PC-9 (cell line): ENCODE measurements at places on chromosomes 12 and 14. TPM values are rescaled to one million over a fixed set of nuclear protein-coding genes. Genes with fewer than 3 reads are reported as not detected.

- DNase-seq: no peak
Measured at GRCh38 chr14:63938198-63939005, 85.6 kb downstream of the SYNE2 start.

DNA sequence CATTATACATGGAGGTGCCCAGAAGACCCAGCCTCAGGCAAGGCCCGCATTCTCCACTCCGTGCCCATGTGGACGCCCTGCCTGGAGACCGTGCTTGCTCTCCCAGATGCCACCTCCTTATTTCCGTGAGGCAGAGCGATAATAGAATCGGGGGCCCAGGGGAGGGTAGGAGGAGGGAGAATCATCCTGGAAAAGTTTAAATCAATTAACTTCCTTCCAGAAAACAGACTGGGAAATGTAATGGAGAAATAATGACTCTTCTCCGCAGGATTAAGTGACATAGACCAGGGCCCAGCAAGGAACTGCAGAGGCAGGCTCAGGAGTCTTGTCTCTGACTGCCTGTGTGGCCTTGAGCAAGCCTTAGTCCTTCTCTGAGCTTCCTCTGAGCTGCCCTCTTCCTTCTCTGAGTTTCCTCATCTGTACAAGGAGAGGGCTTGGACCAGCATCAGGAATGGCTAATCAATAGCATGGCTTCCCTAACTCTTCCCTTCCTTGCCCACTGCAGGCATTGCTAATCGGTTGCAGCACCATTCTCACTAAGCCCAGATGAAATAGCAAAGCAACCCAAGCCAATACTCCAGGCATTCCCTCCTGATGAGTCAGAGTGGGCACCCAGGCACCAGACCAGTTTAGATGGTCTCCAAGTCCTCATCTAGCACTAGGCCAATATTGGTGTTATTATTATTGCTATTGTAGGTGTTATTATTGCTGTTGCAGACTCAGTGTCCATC, 11.3 kb upstream of the FAM222A start:
- no peak for DNase-seq

The NOP9 gene
- total RNA-seq: 24.4 and 31.1 TPM in 2 replicates

DNA sequence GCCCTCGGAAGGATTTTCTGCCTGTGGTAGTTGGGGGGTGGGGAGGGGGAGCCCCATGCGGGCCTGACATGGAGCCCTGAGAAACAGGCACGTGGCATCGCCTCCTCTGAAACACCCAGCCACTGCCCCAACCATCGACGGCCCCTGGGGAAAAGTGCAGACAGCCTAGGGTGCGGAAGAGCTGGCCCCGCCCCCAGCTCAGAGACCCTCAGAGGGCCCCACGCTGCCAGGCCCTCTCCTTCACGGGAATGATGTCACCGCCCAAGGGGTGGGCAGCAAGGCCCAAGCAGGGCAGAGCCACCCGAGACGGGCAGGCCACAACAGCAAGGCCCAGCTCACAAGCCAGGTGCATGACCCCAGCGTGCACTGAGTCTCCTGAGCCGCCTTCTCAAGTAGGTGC, 26.2 kb downstream of the BEGAIN start:
- DNase-seq: no peak

DNA sequence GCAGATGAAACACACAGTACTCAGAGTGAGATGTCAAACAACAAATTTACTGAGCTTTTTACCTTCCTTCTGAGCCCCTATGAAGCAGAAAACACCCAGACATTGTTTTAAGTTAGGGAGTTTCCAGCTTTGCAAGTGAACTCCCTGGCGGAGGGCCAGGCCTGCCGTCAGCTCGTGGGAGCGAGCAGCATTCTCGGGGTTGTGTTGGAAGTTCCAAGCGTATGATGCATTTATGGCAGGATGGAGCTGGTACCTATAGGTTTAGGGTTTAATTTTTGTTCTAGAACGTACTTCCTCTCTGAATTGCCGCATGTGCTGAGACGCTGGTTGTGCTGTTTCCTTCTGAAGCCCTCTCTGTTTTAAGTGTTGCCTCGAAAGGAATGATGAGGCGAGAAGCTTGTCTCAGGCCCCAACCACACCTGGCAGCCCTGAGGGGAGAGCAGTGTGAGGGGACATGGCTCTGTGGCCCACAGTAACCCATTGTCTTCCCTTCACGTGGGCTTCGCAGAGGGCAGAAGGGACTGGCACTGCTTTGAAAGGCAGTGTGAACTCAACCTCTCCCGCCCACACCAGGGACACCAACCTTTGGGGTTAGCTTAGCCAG, 76.6 kb downstream of the SSPN start:
- DNase-seq: no peak

DNA sequence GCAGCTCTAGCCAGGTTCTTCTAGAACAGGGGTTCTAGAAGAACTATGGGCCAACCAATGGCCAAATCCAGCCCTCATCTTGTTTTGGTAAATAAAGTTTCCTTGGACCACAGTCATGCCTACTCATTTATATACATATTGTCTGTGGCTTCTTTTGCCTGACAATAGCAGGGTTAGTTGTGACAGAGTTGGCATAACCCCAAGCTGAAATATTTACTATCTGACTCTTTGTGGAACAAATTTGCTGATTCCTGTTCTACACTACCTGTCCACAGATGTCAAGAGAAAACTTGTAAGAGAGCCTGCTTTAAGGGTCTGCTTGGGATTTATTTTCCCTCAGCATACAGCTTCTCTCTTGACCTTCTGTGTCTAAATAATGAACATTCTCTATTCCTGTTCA, 289.0 kb downstream of the KSR2 start:
- DNase-seq: no peak

GRCh38 chr12:98509063-98509462, 6.3 kb upstream of the TMPO start:
- no peak for DNase-seq

The RIN3 gene
- 13.4 and 14.8 TPM in 2 replicates for total RNA-seq

- no peak for DNase-seq
Measured at GRCh38 chr12:94813314-94813713, 163.0 kb upstream of the TMCC3 start.

GRCh38 chr14:20934148-20934762, 21.0 kb upstream of the RNASE2 start:
- DNase-seq: no peak

- no peak for DNase-seq
Measured at GRCh38 chr12:2323532-2324255, 270.9 kb downstream of the CACNA1C start.

The YLPM1 gene
- total RNA-seq: 146 and 170 TPM in 2 replicates

The C3AR1 gene
- not detected in 2 replicates for total RNA-seq

The C12orf56 gene
- not detected in 2 replicates for total RNA-seq

The MRPL42 gene
- total RNA-seq: 52.8 and 61.0 TPM in 2 replicates

The CCDC177 gene
- total RNA-seq: not detected in 2 replicates

GRCh38 chr12:94590428-94590827, 59.9 kb downstream of the TMCC3 start:
- no peak for DNase-seq

The RNFT2 gene
- 18.6 and 21.1 TPM in 2 replicates for total RNA-seq

DNA sequence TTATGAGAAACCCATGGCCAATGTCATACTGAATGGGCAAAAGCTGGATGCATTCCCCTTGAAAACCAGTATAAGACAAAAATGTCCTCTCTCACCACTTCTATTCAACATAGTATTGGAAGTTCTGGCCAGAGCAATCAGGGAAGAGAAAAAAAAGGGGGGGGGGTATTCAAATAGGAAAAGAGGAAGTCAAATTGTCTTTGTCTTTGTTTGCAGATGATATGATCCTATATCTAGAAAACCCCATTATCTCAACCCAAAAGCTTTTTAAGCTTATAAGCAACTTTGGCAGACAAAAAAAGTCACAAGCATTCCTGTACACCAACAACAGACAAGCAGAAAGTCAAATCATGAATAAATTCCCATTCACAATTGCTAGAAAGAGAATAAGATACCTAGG, 19.5 kb downstream of the GLIPR1L1 start:
- no peak for DNase-seq

The NTF3 gene
- total RNA-seq: not detected in 2 replicates

DNA sequence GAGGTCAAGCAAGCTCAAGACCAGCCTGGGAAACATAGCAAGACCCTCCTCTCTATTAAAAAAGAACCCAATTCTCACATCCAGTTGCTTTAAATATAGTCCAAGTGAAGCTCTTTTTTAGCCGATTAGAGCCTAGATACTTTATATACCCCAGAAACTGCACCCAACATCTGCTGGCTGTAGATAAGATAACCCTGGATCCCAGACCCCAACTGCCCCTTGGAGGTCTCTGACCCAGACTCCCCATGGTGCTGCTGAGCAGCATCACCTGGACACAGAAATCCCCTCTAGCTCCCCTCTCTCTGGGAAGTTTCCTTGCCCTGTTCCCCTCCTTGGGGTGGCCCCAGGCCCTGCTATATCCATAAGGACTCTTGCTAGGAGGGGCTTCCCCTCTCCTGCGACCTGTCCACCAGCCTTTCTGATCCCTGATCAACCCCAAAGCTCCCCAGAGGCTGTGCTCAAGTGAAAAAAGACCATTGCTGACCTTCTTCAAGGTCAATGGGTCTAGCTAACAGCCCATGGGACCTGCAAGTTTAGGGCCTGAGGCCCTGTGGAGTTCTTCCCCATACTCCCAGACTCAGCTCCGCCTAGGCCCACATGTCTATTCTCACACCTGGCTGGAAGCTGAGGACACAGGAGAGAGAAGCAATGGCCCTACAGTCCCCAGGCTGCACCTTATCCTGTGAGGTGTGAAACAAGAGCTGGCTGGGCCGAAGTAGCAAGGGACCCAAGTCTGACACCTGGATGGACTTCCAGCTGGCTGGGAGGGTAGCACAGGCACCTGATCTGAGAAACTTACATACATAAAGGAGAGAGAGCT, 56.2 kb downstream of the ARL6IP4 start:
- DNase-seq: no peak

DNA sequence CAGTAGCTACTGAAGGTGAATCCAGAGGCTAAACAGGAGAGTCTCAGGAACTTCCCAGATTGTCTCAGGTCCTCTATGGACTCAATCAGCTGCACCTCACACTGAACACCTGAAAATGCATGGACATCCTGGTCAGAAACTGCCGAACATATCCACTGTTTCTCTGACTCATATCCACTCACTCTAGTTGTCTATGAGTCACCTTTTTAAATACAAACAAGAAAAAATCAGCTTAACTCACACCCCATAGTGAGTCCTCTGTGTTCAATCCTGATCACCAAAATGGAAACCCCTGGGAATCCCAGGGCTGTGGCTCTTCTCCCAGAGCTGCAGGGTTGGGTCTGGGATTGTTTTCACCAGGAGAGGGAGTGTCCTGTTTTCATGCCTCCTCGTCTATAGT, 556.7 kb downstream of the TMEM121 start:
- DNase-seq: no peak

The CPNE8 gene
- 10.7 and 18.3 TPM in 2 replicates for total RNA-seq

GRCh38 chr12:111767362-111768158, 827 bp downstream of the ALDH2 start:
- no peak for DNase-seq

DNA sequence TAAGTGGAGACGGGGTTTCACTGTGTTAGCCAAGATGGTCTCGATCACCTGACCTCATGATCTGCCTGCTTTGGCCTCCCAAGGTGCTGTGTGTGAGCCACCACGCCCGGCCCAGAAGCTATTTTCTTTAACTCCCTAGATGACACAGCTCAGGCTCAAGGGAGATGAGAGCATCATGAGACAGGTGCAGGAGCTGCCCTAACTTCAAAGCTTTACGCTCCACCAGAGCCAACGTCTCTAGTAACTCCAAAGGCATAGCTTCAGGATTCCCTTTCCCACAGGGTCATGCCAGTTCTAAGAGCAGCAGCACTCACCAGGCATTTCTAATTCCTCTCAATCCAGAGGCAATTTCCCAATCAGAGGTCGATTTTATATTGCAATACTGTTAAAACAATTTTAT, 21.0 kb downstream of the NDUFA12 start:
- no peak for DNase-seq

GRCh38 chr14:90460136-90460535, 63.3 kb downstream of the CALM1 start:
- DNase-seq: no peak

- no peak for DNase-seq
Measured at GRCh38 chr12:16189849-16190248, 87.6 kb downstream of the SLC15A5 start.

GRCh38 chr12:94575024-94575423, 75.3 kb downstream of the TMCC3 start:
- DNase-seq: no peak

DNA sequence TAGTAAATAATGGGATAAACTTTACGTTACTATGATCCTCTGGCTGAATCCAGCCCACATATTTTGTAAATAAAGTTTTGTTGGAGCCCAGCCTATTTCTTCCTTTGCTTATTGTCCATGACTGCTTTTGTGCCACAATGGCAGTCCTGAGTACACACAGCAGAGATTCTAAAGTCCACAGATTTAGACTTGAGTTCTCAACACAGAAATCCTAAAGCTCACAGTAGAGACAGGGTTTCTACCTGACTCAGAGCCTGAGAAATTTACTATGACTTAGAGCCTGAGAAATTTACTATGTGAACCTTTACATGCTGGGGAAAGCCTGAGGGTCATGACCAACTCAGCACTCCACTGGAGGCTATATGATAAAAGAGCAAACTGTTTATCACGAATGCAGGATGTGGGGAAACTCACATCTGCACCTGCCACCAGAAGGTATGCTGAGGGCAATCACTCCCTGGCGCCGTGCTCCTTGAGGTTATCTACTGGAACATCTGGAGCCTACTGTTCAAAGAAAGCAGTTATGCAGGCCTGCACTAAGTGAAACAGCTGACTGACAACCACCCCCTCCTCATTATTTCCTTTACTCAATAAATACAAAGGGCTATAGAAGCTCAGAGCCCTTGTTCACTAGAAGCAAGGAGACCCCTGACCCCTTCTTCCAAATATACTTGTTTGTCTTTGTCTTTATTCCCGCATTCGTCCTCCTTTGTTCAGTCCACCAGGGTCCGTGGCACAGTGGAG, 52.6 kb upstream of the BICD1 start:
- no peak for DNase-seq

The VWF gene
- 0.48 and 0.88 TPM in 2 replicates for total RNA-seq

DNA sequence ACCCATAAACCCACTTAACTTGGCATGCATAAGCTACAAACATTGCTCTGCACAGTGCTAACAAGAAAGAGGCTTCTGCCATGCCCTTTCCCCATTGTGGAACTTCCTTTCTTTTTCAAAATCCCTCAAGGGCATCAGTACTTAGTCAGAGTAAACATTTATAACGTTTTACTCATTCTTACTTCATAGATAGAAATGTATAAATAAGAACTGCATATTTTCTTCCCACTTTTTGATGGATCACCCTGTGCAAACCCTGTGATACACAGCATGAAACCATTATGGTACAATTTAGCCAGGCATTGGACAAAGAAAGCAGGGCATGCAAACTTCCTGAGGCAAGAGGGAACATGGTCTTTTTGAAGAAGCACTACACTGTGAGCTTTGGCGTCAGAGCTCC, 113.8 kb upstream of the FOXG1 start:
- peak; percentile 15 for DNase-seq

The HOXC12 gene
- 0.24 and 0.28 TPM in 2 replicates for total RNA-seq

DNA sequence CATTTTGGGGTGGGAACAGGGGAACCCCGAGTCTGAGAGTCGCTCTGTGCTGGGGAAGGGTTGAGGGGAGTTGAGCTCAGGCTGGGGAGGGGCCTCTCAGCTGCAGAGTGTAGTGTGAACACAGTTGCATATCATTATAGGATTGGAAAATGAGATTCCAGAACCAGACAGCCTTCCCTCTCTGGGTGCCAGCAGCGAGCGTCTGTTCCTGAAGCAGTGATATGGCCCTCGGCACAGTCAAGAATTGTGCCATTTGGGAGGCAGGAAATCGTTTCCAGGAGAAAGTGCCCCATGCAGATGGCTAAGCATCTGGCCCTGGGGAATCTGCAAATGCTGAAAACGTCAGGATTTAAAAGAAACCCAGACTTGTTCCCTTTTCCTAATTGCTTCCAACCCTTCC, 70.4 kb upstream of the SFSWAP start:
- DNase-seq: no peak
